ENCODE measurements at places on chromosomes 1 and 21.

GRCh38 chr1:86515597-86515996, 31.3 kb upstream of the CLCA4 start:
- DNase-seq: no peak

DNA sequence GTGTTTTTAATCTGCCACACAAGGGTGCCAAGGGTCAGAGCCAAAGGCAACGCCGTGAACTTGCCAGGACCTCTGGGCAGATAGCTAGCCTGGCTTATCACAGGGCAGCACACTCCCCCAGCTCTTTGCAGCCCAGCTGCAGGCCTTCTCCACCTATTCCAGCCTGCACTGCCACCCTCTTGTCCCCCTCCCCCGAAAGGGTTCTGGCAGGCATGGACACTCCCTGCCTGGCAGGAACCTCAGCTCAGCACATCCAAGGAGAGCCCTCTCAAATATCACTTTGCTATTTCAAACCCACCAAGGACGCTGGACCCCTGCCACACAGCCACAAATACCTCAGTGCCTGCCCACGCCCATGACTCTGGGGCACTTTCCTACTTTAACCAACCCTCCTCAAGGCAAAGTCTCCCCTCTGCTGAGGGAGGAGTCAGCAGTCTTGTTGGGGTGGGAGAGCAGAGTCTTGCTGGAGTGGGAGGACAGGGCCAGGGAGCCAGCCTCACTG, 9.1 kb downstream of the SSBP3 start:
- DNase-seq: no peak

DNA sequence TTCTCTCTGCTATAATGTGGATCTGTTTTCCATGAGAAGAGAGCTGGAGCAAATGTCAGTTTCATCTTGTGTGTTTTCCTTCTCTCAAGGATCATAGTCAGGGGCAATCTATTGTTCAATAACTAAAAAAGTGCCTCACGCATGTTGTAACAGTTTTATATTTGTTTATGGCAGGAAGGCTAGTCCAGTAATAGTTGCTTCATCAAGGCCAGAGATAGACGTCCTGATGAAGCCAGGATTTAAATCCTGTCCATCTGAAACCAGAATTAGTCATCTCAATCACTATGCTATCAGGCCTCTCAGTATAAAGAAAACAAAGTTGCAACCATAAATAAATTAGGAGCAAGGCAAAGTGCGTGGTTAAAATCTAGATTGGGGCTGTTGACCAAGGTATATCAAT, 30.2 kb upstream of the DUSP10 start:
- DNase-seq: no peak

- no peak for DNase-seq
These were observed 14.9 kb upstream of the NPPB start for GRCh38 chr1:11873395-11874257.

DNA sequence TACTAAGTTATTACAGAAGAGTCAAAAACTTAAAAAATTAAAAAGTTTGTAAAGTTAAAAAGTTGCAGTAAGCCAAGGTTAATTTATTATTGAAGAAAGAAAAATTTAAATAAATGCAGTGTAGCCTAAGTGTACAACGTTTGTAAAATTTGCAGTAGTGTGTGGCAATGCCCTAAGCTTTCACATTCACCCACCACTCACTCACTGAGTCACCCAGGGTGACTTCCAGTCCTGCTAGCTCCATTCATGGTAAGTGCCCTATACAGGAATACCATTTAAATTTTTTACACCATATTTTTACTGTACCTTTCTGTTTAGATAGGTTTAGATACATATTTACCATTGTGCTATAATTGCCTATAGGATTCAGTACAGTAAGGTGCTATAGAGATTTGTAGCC, 88.6 kb downstream of the CTH start:
- no peak for DNase-seq

- no peak for DNase-seq
These were observed 54.1 kb upstream of the F3 start for GRCh38 chr1:94595658-94596057.

- no peak for DNase-seq
These were observed 2.4 kb downstream of the PLA2G4A start for GRCh38 chr1:186831168-186831567.

- no peak for DNase-seq
These were observed 199.8 kb downstream of the CRB1 start for GRCh38 chr1:197467881-197468280.

DNA sequence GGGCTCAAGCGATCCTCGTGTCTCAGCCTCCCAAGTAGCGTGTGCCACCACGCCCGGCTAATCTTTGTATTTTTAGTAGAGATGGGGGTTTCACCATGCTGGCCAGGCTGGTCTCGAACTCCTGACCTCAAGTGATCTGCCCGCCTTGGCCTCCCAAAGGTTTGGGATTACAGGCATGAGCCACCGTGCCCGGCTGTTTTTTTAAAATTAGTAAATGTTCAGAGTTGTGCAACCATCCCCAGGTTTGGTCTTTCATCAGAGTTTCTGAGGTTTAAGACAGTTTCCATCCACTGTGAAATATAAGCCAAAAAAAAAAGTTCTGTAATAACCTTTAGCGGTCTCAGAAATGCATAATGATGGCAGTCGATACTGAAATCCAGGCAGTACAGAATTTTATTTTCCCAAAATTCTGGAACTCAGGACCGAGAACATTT, 550 bp upstream of the SYT11 start:
- DNase-seq: no peak

DNA sequence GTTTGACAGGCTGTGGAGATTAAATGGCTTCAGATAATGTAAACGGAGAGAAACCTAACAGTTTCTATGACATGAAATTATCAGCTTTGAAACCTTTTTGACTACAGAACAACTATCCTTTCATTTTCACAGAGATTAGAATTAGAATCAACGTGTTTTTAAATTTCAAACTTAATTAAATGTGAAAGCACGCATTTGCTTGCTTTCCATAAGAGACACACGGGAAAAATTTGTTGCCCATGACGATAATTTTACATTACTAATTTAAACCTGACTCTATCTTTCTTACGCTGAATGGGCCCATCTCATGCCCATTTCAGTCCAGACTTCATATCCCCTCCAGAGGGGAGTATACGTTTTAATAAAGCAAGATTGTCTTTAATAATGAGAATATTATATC, 91.7 kb upstream of the HP1BP3 start:
- no peak for DNase-seq

DNA sequence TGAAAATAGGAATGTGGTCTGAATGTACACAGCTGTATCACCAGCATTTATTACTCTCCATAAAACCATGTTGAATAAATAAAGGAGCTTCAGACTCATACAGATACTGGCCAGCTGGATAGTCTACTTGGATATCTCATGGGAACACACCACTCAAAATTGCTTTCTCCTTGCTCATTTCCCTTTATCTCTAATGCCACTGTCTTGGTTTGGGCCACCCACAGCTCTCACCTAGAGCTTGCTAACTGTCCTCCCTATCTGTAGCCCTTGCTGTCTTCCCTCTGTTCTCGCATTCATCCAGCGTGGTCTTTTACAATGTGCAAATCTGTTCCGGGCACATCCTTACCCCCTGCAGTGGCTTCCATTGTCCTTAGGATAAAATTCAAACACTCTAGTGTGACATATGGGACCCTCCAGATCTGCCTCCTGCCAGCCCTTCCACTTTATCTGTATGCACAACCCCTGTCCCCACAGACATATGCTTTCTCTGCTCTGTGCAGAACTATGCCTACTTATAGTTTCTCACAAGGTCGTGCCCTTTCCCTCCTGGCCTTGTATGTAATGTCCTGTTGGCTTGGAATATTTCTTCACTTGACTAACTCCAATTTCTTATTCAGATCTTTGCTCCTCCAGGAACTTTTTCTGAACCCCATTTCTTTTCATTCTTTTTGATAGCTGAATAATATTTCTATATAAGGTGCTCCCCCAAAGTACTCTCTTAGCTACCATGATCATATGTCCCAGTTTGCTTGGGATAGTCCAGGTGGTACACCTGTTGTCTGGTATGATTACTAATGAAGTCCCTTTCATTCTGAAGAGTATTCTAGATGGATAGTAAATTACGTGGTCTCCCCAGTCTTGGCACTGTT, 2.9 kb downstream of the FLVCR1 start:
- no peak for DNase-seq

DNA sequence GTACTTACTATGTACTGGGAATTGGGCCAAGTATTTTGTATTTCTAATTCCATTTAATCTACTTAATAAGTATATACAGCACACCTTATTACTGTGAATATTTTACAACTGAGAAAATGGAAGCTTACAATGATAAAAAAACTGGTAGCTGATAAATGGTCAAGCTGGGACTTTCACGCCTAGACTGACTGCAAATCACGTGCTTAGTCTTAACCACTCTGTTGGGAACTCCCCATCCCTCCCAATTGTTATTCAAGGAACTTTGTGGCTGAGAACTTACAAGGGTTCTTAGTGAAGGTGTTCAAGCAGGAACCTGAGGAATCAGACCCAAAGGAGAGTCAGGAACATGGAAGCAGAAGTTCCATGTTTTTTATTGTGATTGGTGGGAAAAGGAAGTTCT, 26.9 kb downstream of the CD84 start:
- no peak for DNase-seq

- no peak for DNase-seq
These were observed 1.4 kb downstream of the MEX3A start for GRCh38 chr1:156080863-156081179.

GRCh38 chr21:14075346-14076142, 135.2 kb downstream of the LIPI start:
- DNase-seq: no peak

DNA sequence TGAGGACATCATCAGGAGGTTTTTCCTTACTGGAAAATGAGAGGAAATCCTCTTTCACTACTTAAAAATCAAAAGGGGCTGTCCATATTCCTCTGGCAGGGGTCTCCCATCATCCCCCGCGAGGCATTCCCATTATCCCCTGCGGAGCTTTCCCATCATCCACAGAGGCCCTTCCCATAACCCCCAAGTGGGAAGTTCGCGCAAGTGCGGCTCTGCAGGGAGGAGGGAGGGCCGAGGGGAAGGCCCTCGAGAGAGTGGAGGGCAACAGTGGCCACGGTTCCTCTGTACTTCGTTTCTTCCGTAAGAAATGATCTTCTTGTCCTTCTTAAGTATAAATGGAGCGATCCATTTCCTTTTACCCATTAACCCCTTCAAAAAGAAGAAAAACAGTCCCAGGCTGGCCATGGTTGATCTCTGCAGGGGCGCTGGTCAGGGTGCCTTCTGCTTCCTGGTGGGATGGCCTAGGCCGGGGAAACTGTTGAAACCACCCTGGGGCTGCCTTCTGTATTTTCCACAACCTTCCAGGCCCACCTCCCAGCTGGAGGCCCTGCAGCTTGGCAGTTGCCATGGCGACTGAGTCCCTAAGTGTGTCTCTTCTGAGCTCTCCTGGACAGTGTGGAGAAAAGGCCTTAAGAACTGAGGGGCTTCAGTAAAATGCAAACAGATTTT, 3.6 kb upstream of the RSPH1 start:
- no peak for DNase-seq

- DNase-seq: no peak
These were observed 599.5 kb downstream of the MATN1 start for GRCh38 chr1:30123896-30124295.

DNA sequence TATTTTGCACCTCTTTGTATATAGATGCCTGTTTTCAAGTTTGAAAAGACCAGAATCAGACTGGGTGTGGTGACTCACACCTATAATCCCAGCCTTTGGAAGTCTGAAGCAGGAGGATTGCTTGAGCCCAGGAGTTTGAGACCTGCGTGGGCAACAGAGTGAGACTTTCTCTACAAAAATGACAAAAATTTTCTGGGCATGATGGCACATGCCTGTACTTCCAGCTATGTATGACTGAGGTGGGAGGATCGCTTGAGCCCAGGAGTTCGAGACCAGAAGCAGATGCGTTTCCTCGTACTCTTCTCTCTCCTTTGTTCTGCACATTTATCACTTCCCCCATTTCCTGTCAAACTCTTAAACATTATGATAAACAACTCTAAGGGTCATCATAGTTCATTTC, 310.0 kb upstream of the SNX7 start:
- DNase-seq: no peak

GRCh38 chr1:93605812-93606512, 75.7 kb downstream of the BCAR3 start:
- no peak for DNase-seq

GRCh38 chr1:219732814-219733491, 120.0 kb upstream of the ZC3H11B start:
- DNase-seq: no peak

DNA sequence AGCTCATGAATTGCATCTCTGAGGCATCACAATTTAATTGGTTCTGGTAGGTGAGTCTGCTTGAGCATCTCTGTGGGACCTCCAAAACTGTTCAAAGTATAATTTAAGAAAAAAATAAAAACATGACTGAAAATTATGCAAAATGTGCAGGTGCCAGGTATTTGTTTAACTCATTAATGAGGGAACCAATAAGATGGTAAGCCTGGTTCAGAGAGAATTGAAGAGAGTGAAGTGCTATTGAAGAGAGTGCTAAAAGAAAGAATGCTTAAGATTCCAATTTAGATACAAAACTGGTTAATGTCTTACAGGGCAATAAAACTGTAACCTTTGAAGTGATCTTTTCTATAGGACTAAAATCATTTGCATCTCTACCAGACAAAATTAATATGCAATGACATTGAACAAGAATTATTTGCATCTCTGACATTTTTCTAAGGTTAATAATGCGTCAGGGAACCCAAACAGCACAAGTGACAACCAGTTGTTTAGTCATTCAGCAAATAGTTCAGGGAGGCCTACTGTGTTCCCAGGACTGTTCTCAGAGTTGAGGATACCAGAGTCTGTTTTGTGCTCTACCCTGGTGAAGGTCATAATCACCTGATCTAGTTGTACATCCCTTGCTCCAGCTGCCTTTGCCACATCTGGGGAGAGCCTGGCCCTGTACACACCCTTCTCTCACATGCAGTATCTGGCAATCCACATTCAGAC, 183.5 kb downstream of the PATJ start:
- no peak for DNase-seq

- no peak for DNase-seq
These were observed 13.3 kb downstream of the FBXO42 start for GRCh38 chr1:16338961-16339360.

- DNase-seq: no peak
These were observed 115.2 kb upstream of the MAGI3 start for GRCh38 chr1:113275083-113275482.

GRCh38 chr1:60746278-60746791, 336.0 kb upstream of the NFIA start:
- no peak for DNase-seq

- DNase-seq: no peak
These were observed 19.1 kb upstream of the DAB1 start for GRCh38 chr1:57443004-57443403.

GRCh38 chr1:11648732-11649158, 5.5 kb downstream of the FBXO2 start:
- no peak for DNase-seq

- no peak for DNase-seq
These were observed 144.7 kb downstream of the MRPL39 start for GRCh38 chr21:25462517-25462971.

DNA sequence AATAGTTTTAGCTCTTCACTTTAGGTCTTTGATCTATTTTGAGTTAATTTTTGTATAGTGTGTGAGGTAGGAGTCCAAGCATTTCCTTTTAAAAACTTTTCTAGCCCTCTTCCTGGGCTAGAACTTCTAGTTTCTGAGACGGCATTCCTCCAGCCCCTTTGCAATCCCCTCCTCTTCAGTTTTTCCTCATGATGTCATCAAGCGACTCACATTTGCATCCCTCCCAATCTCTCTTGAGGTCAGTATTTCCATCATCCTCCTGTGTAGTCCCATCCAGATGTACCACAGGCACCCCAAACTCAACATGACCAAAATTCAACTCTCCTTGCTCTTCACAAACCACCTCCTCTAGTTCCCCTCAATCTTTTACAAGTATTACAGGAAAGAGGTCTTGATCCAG, 10.7 kb downstream of the HMGN2 start:
- no peak for DNase-seq

GRCh38 chr1:243354511-243355153, 98.8 kb downstream of the SDCCAG8 start:
- DNase-seq: no peak

All from stimulated activated CD8-positive, alpha-beta memory T cell treated with anti-CD3 and anti-CD28 coated beads, Interleukin-4, amount 100 ng/mL, for 24 hours (primary cell).